Left renal pelvis (tissue), 4 donors: ENCODE measurements at places on chromosomes 3 and 15. TPM values are rescaled to one million over a fixed set of nuclear protein-coding genes. Genes with fewer than 3 reads are reported as not detected.

The C3orf22 gene
- polyA plus RNA-seq = 0.17 TPM

The UBA5 gene
- 71.1 TPM for polyA plus RNA-seq

The POPDC2 gene
- 8.4 TPM for polyA plus RNA-seq

The EPHB3 gene
- polyA plus RNA-seq = 31.3 TPM

The DGKG gene
- polyA plus RNA-seq = 0.52 TPM
